ENCODE measurements at places on chromosomes 2 and 18.

- no peak for DNase-seq
- H3K4me3 ChIP-seq, result peak within 1 kb of the TSS; percentile 0
- peaks cover 5% of the 10 kb centered on the region for H3K36me3 ChIP-seq
- H3K4me1 ChIP-seq, result peaks cover 51% of the 10 kb centered on the region
Measured at GRCh38 chr2:134253804-134254203, at the start of gene MGAT5. TSS of gene MGAT5 (plus strand) at chr2:134254072. CDS start at chr2:134254404, 332 bp downstream.

DNA sequence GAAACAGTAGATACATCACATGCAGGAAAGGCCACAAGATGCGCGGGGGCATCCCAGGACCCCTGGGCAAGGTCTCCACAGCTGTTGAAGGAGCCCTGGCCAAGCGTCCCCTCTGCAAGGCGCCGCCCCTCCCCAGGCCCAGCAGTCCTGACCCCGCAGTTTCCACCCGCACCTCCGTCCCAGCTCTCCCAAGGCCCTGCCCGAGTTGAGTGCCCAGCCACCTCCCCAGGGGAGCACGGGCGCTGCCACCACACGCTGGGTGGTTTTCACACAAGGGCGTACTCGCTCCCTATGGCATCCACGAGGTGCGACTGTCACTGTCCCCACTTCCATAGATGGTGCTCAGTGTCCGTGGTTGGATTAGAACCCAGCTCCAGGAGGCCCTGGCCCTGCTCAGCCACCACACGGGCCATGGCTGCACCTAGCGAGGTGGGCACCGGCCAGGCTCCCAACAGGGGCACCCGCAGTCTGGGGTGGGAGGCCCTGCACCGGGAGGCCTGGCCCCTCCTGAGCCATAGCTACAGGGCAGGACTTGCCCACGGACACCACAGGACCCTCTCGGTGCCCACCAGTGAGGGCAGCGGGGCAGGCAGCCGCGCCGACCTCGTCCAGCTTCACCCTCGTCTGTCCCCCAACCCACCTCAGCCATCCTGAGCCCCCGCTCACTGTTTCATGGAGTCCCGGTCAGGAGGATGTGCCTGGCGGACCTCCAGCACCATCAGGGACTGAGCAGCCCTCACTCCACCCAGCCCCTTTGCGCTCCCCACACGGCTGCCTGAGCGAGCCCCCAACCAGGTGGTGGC lies 36.0 kb downstream of the KIF1A start:
- no peaks in the 10 kb centered on the region for H3K4me1 ChIP-seq
- no peak overlapping the region for H3K27ac ChIP-seq
- H3K4me3 ChIP-seq, result no peak overlapping the region
- DNase-seq, result no peak

- no peak for DNase-seq
- H3K36me3 ChIP-seq, result no peaks in the 10 kb centered on the region
- no peaks in the 10 kb centered on the region for H3K27me3 ChIP-seq
- no peaks in the 10 kb centered on the region for H3K4me1 ChIP-seq
Measured at GRCh38 chr2:239667431-239667985, 266.7 kb upstream of the HDAC4 start.

GRCh38 chr18:64171576-64171975 lies 22.7 kb upstream of the LINC00305 start:
- H3K4me3 ChIP-seq, result no peak overlapping the region
- H3K27ac ChIP-seq, result no peak overlapping the region
- no peak for DNase-seq
- H3K4me1 ChIP-seq, result no peaks in the 10 kb centered on the region
- no peaks in the 10 kb centered on the region for H3K36me3 ChIP-seq

GRCh38 chr2:118319271-118319684 lies 231.0 kb downstream of the INSIG2 start:
- H3K27me3 ChIP-seq, result no peaks in the 10 kb centered on the region
- no peaks in the 10 kb centered on the region for H3K4me1 ChIP-seq
- H3K27ac ChIP-seq, result no peak overlapping the region
- H3K4me3 ChIP-seq, result no peak overlapping the region
- H3K36me3 ChIP-seq, result no peaks in the 10 kb centered on the region

- DNase-seq, result no peak
- no peaks in the 10 kb centered on the region for H3K36me3 ChIP-seq
- no peak overlapping the region for H3K4me3 ChIP-seq
Measured at GRCh38 chr2:219997341-219997851, 370.0 kb downstream of the SLC4A3 start.

DNA sequence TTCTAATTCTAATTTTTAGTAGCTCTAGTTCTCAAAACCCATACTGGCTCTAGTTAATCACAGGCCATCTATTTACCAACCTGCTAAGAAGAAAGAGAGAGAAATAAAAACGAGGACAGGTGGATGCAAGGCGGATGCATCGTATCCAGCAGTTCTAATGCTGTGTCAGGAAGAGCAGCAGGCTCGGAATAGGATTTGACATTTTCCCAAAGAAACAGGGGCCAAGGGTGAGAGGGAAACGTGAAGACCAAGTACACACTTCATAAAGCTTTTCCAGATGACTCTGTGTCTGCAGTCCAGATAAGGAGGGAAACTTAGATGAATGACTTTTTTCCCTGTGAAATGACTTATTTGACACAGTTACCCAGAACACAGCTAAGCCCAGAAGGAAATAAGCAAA lies 117.5 kb downstream of the ESCO1 start:
- no peak overlapping the region for H3K4me3 ChIP-seq
- no peaks in the 10 kb centered on the region for H3K36me3 ChIP-seq
- DNase-seq, result no peak
- no peak overlapping the region for H3K27ac ChIP-seq
- H3K4me1 ChIP-seq, result no peaks in the 10 kb centered on the region

DNA sequence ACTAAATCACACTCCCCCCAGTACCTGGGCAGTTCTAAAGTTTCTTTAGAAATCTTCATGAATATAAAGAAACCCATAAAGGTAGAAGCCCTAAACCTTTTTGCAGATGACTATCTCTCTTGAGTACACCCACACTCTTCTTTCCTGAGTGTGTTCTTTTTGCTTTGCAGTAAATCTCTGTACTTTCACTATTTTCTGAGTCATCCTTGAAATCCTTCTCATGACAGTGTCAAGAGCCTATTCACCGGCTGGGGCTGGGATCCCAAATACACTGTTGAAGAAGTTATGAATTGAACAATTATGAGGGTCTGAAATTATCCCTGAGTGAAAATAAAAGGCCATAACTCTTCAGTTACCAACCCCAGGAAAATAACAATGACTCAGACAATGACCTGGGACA lies 133.9 kb upstream of the CCDC195 start:
- H3K4me3 ChIP-seq, result no peak overlapping the region
- H3K4me1 ChIP-seq, result no peaks in the 10 kb centered on the region
- DNase-seq, result no peak
- H3K27ac ChIP-seq, result no peak overlapping the region

DNA sequence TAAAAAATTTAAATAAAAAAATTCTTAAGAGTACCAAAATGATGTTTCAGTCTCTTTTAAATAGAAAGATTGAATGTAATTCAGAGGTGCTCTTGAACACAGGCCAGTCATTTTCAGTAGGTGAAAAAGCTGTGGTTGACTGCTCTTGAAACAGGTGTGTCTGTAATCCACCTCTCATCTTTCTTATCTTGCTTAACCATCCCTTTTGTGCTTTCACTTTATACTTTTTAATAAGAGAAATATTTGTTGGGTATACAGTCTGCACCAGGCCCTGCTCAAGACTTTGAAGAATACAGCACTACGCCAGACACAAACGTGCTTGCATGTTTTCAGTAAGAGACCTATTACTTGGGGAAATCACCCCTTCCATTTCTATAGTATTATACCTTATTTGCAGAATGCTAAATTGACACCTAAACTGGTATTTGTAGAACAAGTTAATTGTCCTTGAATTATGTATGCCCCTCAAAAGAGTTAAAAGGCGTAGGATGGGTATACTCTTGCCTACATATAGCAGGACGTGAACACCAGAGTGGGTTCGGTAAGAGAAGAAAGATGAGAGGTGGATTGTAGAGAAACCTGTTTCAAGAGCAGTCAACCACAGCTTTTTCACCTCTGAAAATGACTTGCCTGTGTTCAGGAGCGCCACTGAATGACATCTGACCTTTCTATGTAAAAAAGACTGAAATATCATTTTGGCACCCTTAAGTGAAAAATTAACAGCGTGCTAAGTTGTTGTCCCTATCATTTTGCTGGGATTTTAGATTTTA lies 4.0 kb upstream of the RTN4 start:
- H3K4me3 ChIP-seq, result no peak overlapping the region
- H3K36me3 ChIP-seq, result no peaks in the 10 kb centered on the region
- no peak for DNase-seq
- no peaks in the 10 kb centered on the region for H3K27me3 ChIP-seq
- peaks cover 9% of the 10 kb centered on the region for H3K4me1 ChIP-seq

DNA sequence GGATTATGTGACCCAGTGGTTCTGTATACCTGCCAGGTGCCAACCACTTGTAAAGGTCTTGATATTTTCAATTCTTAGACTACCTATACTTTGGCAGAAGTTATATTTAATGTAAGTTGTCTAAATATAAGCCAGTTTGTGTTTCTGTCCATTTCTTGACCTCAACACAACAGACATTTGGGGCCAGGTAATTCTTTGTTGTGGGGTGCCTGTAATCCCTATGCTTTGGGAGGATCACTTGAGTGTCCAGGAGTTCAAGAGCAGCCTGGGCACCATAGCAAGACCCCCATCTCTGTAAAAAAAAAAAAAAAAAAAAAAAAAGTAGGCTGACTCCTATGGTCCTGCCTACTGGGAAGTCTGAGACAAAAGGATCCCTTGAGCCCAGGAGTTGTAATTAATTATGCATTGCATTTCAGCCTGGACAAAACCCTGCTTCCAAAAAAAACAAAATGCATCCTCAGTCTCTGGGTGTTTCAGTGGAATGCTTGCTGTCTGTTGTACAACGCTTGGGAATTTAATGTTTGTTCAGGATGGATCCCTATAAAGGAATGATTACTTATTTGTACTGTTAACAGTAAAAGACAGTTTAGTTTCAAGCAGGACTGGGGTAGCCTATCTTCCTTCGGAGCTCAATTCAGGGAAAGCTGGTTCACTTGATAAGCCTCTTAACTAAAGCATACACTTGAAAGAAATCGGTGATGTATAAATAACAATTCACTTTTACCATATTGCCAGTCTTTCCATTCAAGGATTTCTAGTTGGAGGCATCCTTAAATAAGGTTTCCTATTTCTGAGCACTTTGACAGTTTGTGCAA lies 3.4 kb downstream of the RPS27A start:
- H3K4me1 ChIP-seq, result peaks cover 18% of the 10 kb centered on the region
- peaks cover 46% of the 10 kb centered on the region for H3K36me3 ChIP-seq
- no peak overlapping the region for H3K4me3 ChIP-seq
- DNase-seq, result no peak

DNA sequence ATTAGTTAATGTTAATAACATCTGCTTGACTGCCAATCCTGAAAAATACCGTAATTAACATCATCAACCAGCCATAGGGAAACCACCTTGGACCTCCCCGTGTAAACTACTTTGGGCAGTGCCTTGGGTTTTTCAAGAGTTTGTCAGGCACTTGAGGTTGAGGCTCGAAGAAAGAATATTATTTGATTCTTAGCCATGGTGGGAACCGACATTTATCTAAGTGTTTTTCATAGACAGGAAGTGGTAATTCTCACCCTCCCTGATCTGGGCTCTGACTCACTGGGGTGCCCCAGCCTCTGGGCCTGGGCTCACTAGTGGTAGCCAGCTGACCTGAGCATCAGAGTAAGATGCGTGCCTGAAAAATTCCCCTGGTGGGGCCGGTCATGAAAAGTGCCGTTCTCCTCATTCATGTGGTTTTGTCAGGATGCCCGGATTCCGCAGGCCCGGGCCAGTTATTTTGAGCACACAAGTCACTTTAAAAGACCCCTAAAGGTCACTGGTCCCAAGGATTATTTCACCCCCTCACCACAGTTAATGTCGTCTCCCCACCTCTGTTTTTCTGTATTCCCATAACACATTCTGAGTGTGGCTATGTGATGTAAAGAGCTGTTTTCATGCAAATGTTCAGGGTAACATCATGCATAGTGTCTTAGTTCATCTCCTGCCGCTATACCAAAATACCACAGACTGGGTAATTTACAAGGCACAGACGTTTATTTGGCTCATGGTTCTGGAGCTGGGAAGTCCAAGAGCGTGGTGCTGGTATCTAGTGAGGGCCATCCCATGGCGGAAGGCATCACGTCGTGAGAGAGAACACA lies 21.6 kb upstream of the SPATA3 start:
- H3K36me3 ChIP-seq, result no peaks in the 10 kb centered on the region
- H3K4me3 ChIP-seq, result no peak overlapping the region
- H3K27ac ChIP-seq, result peak overlapping the region; percentile 77
- H3K4me1 ChIP-seq, result peaks cover 43% of the 10 kb centered on the region
- DNase-seq, result peak; percentile 78

DNA sequence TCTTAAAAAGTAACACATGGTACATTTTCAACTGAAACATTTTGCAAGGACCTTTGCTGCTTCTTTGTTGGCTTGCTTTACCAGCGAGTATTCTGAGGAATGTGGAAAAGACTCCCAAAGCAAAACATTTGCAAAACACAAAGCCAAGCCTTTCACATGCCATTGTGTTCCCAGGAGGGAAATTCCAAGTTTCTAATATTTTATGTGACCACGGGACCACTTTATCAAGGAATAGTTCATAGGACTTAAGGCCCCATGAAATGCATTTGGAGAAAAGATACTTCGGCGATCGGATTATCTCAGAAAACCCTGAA lies 26.2 kb downstream of the CYP27C1 start:
- no peak overlapping the region for H3K4me3 ChIP-seq
- no peaks in the 10 kb centered on the region for H3K27me3 ChIP-seq
- H3K4me1 ChIP-seq, result peaks cover 6% of the 10 kb centered on the region
- no peaks in the 10 kb centered on the region for H3K36me3 ChIP-seq

DNA sequence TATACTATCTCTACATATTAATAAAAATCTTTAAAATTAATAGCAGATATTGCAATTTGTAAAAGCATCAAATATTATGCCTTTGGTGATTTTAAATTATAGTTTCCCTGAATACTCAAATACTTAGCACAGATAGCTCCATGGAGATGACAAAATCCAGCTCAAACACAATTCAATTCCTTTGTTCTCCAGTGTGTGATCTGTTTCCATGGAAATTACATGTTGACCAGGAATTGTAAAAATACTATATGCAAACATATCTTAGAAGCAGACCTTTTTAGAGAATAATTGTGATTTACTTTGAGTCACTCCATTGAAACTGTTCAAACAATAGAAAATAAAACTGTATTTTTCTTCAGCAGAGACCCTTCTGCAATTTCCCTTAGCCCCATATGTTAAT lies 68.3 kb downstream of the FAM161A start:
- no peak overlapping the region for H3K4me3 ChIP-seq
- no peaks in the 10 kb centered on the region for H3K36me3 ChIP-seq
- no peak for DNase-seq
- no peak overlapping the region for H3K27ac ChIP-seq

GRCh38 chr2:23138701-23139100 lies 246.3 kb upstream of the KLHL29 start:
- no peaks in the 10 kb centered on the region for H3K4me1 ChIP-seq
- no peak overlapping the region for H3K27ac ChIP-seq
- no peak overlapping the region for H3K4me3 ChIP-seq
- no peaks in the 10 kb centered on the region for H3K27me3 ChIP-seq
- no peaks in the 10 kb centered on the region for H3K36me3 ChIP-seq
- DNase-seq, result no peak

GRCh38 chr2:86031151-86031550 lies 74.5 kb downstream of the POLR1A start:
- H3K4me3 ChIP-seq, result no peak overlapping the region
- H3K27me3 ChIP-seq, result no peaks in the 10 kb centered on the region
- no peak overlapping the region for H3K27ac ChIP-seq
